ENCODE measurements at places on chromosomes 12 and 14.

GRCh38 chr14:65922142-65922541 is 509.6 kb downstream of the FUT8 start:
- DNase-seq: no peak

DNA sequence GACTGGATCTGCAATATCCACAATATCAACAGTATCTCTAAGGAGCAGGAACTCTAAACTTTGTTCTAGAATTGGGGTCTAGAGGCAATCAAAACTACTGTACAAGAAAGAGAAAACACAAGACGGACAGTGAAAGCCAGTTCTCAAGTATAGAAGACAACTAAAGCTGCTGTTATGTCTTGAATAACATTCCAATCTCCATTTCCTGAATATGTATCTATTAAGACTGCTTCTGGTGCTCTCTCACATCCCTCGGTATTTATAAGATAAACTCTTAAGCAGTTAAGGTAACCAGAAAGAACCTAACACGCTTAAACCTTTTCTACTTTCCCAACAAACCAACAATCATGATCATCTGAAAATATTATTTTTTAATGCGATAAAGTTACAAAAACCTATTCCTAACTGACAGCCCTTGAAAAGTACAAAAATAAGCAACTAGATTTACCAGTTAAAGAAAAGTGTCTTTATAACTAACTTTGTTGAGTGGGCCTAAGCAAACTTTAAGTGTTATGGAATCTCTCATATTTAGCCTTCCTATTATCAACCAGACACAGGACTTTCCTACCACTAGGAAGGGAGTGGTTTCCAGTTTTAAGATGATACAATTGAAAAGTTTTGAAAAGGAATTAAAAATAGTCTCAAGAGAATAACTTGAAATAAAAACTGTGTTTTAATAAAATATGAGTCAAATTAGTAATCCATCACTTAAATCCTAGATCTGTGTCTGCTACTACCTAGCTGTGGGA is 30.7 kb downstream of the NUMB start:
- no peak for DNase-seq

GRCh38 chr12:26845057-26845666 is 12.2 kb upstream of the ITPR2 start:
- DNase-seq: no peak

GRCh38 chr14:64541261-64541971 is 875 bp downstream of the HSPA2 start:
- DNase-seq: no peak

DNA sequence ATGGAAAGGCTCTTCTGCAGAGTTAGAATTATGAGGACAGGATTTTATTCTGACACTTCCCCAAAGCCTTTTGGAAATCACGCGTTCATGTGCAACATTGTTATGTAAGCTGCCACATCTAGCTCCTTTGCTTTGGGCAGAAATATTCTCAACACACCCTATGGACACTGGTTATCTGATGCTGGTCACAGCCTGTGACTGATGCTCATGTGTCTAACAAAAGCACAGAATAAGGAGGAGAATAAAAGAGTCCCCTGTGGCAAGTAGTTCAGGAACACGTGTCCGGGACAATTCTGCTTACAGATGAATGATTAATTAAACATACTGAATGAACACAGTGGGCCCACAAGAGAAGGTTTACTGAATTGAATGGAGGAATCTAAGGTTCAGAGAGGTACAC is 22.1 kb downstream of the FOXN3 start:
- no peak for DNase-seq

DNA sequence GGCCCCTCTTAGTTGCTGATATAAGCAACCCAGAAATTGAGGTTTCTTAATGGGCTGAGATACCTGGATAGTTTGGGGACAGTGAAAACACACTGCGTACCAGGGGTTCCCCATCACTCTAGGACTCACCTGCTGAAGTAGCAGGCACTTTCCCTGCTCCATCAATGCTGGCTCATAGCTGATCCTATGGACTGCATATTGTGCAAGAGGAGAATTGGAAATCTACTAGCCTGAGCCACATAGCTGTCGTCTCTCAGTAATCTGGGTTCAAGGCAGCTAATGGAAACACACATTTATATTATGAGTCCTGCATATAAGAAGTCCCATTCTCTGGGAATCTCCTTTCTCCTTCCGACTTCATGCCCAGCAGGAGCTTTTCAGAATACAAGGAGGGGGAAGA is 7.3 kb upstream of the DUSP6 start:
- DNase-seq: no peak

- DNase-seq: no peak
Observed at GRCh38 chr14:101687756-101688546, 73.6 kb upstream of the PPP2R5C start.

GRCh38 chr14:79693935-79694334 is 517.4 kb downstream of the DIO2 start:
- DNase-seq: no peak

DNA sequence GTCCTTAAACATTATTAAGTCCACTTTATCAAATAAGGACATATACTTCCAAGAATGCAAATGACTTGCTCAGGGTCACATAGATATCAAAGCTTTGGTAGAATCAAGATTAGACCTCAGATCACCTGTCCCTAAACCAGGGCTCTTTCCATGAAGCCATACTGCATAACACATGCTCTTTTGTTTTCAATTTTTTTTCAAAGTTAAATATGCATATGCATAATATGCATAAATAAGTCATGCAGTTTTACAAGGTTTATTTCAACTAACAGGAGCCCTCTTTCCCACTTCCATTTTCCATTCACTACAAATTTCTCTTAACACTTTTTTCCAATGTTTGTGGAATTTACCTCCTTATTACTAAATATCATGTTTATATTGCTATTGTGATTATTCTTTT is 53.1 kb downstream of the SIX1 start:
- no peak for DNase-seq

DNA sequence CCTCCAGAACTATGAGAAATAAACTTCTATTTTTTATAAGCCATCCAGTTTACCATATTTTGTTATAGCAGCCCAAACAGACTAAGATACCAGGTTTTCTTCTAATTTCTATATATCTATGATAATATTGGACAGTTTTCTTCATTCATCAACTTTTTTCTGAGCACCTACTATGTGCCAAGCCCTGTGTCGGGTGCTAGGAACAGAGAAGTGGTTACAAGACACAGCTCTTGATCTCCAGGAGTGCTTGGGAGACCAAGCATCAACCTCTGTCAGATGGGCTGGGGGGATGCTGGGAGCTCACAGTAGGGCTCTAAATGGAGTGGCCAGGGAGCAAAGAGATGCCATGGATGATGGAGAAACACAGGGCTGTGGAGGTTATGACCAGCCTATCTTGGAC is 2.9 kb upstream of the WSCD2 start:
- no peak for DNase-seq

- DNase-seq: no peak
Observed at GRCh38 chr14:36451310-36452065, 68.5 kb downstream of the NKX2-1 start.

- DNase-seq: no peak
Observed at GRCh38 chr14:58822856-58823255, 185.1 kb downstream of the DACT1 start.

- no peak for DNase-seq
Observed at GRCh38 chr14:68779761-68780323, 13.0 kb downstream of the ZFP36L1 start.

GRCh38 chr12:109247831-109248654 is 61.0 kb downstream of the FOXN4 start:
- no peak for DNase-seq

GRCh38 chr12:115394496-115395220 is 710.7 kb upstream of the TBX3 start:
- no peak for DNase-seq

GRCh38 chr12:109831929-109832328 is 1.3 kb downstream of the TRPV4 start:
- no peak for DNase-seq

GRCh38 chr12:38350342-38351174 is 34.0 kb downstream of the ALG10B start:
- DNase-seq: no peak

GRCh38 chr14:33307691-33308251 is 369.1 kb downstream of the NPAS3 start:
- DNase-seq: no peak

- no peak for DNase-seq
Observed at GRCh38 chr14:92625213-92625612, 111.6 kb downstream of the RIN3 start.

GRCh38 chr12:55847603-55848291 is 5.0 kb upstream of the MMP19 start:
- no peak for DNase-seq

DNA sequence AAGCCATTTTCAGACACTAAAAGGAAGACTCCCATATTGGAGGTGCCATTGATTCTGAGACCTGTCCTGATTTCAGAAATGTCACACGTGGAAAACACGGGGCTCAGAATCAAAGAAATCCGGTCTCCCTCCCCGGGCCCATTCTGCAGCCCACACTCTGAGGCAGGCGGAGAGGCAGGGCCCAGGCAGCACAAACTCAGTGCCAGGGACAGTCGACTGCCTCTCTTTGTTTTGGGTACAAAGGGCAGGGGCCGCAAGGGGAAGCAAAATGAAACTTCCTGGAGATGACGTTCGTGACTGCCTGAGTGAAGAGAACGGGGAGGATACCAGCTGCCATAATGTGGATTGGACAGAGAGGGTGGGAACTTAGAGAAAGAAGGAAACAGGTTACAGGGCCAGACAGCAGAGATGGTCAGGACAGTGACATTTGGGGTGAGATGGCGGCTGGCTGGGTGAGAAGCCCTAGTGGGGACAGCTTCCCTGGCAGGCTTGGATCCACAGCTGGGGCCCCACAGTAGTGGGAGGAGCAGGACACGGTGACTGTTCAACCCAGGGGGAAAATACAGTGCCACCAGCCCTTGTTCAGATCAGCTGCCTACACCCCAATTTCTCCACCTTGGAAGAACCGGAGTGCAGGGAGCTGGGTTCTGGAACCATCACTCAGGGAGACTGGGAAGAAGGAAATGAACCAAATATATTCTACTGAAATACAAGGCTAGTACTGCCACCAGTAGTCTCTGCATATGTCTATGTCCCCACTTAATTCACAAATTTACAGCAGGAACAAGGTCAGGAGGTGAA is 8.1 kb downstream of the GAPDH start:
- no peak for DNase-seq

- DNase-seq: no peak
Observed at GRCh38 chr12:13002301-13003097, 2.4 kb upstream of the HEBP1 start.

DNA sequence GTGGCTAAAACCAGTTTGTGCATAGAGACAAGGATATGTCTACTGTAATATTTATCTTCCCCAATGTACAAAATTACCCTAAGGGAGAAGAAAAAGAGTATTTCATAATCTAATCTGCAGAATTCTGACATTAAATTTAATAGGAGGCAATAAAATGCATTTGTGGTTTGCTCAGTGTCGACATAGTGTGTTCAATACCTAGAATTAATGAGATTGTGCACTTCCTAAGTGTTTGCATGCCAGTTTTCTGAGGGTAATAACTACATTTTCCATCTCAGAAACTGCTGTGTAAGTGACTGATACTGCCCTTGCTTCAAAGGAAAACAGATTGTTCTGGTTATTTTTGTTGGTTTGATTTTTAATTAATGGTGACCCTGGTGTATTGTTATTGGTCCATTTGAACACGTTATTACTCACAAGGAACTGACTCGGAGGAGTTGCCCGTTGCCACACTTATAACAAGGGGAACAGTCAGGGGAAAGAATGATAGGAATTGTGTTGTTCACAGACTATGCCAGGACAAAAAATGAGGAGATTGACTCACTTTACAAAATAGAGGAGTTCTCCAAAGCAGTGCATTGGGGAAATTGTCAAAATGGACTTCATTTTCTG is 960.3 kb upstream of the TMEM132C start:
- DNase-seq: no peak

- no peak for DNase-seq
Observed at GRCh38 chr12:71011261-71011660, 90.7 kb upstream of the PTPRR start.

- DNase-seq: no peak
Observed at GRCh38 chr14:92430686-92431085, 82.9 kb upstream of the RIN3 start.

- DNase-seq: no peak
Observed at GRCh38 chr12:1594006-1594260, 448 bp downstream of the FBXL14 start.

GRCh38 chr14:72522847-72523246 is 371.1 kb downstream of the DPF3 start:
- no peak for DNase-seq

- DNase-seq: peak; percentile 63
Observed at GRCh38 chr14:90235179-90235976, 21.0 kb upstream of the PSMC1 start.

GRCh38 chr14:85531141-85531586 is 1.2 kb downstream of the FLRT2 start:
- no peak for DNase-seq

DNA sequence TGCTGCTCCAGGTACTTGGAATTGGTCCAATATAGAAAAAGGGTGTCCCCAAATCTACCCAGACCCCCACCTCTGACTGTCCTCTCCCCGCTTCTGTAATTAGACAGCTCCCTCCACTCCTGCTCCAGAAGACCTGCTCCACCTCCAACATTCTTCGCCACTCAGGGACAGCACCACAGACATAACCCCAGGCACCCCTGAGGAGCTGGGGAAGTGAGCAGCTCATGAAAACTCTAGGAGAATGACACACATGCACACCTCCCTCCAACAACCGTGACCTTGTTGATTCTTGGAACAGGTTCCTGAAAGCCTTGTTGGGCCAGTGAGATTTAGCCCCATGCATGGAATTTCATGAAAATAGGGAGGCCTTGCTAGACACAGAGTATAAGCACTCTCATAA is 8.2 kb downstream of the KRT4 start:
- no peak for DNase-seq

DNA sequence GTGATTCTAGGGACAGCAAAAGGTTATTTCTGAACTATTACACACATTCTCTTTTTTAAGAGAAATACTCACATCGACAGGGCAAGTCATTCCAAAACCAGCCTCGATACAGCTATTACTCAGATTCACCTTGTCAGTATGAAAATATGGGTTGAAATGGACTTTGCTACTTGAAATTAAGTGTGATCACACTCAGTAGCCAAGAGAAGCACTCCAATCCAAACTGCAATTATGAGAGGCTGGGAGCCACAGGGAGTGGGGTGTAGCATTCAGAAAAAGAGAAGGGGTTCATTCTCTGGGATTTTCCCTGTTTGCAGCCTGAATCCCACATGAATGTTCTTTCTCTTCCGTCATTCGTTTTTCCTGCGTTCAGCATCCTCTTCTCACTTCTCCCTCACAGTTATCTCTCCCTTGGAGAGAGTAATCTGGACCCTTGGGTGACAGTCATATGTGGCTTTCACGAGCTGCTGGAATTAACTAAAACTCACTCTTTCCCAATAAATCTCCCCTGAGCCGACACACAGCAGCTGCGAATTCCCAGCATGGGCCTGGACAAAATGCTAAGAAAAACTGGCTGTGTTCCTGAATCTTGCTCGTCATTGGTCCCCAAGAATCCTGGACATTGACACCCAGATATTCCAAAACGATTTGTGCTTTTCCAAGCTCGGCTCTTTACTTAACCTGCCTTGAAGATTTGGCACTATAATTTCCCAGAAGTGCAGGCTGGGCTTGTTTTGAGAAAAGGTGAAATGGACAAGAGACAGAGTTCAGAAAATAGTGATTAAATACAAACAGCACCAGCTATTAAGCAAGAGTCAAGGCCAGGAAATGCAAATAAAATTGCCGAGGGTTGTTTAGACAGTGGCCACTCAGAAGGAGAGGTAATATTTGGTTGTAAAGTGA is 199.5 kb upstream of the PLEKHG7 start:
- no peak for DNase-seq

GRCh38 chr14:99576304-99576703 is 27.7 kb downstream of the CCDC85C start:
- DNase-seq: no peak

GRCh38 chr12:96054244-96054610 is 18.8 kb upstream of the LTA4H start:
- no peak for DNase-seq

- no peak for DNase-seq
Observed at GRCh38 chr12:16228067-16228466, 49.4 kb downstream of the SLC15A5 start.

Measured in activated CD8-positive, alpha-beta memory T cell treated with anti-CD3 and anti-CD28 coated beads for 48 hours (primary cell).